ENCODE measurements at places on chromosomes 4 and X. TPM values are rescaled to one million over a fixed set of nuclear protein-coding genes. Genes with fewer than 3 reads are reported as not detected.

SH3D19 gene
- total RNA-seq, result 36.8 TPM

SLC7A11 gene
- total RNA-seq, result 2.6 TPM

DNA sequence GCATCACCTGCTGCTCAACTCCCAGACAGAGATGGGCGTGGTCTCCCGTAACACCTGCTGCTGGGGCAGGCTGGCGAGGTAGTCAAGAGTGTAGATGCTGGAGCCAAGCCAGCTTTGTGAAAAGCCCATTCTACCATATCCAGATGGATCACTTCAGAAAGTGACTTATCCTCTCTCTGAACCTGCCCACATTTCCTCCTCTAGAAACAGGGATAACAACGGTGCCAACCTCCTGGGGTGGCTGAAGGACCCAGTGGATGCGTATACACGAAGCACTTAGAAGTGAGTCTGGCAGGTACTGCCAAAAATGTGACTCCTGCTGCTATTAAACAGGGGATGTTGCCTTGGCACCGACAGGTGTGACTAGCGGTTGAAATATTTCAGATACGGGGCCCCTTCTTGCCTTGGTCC lies 95.8 kb downstream of the SORBS2 start:
- DNase-seq, result peak; percentile 57

- DNase-seq, result no peak
These were observed 953.4 kb downstream of the FAT4 start for GRCh38 chr4:126268106-126268505.

DNA sequence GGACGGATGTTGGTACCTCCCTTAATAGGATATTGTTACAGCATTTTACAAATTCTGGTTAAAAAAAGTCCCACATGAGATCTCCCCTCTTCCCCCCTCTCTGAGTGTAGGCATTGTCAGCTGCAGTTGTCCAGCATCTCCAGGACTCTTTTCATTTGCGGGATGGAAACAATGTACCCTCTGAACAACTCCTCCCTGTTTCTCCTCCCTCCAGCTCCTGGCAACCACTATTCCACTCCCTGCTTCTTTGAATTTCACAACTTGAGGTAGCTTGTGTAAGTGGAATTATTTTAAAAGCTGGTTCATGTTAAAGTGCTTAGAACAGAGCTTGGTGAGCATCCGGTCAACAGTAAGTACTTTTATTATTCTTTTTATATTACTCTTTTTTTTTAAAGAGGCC lies 69.8 kb downstream of the TBL1X start:
- DNase-seq, result no peak

DNA sequence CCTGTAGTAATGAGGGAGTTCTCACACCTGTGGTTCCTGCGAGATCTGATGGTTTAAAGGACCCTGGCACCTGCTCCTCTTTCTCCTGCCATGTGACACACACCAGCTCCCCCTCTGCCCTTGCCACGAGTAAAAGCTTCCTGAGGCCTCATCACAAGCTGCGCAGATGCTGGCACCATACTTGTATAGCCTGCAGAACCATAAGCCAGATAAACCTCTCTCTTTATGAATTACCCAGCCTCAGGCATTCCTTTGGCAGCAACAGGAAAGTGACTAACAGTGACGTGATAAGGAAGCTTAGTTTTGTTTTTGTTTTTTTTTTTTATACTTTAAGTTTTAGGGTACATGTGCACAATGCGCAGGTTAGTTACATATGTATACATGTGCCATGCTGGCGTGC lies 130.9 kb downstream of the AFAP1 start:
- no peak for DNase-seq

DNA sequence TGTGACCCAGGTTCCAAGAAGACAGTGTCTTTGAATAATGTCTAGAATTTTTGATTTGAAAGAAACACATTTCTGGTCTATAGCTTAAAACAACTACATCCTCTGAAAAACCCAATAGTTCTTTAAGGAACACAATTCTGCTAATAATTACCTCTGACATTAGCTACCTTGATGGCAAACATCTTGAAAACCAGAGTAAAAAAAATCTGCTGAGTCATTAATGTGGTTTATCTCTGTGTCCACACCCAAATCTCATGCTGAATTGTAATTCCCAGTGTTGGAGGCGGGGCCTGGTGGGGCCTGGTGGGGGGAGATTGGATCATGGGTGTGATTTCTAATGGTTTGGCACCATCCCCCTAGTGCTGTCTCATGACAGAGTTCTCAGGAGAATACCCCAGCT lies 1233.8 kb downstream of the NLGN4X start:
- no peak for DNase-seq

DNA sequence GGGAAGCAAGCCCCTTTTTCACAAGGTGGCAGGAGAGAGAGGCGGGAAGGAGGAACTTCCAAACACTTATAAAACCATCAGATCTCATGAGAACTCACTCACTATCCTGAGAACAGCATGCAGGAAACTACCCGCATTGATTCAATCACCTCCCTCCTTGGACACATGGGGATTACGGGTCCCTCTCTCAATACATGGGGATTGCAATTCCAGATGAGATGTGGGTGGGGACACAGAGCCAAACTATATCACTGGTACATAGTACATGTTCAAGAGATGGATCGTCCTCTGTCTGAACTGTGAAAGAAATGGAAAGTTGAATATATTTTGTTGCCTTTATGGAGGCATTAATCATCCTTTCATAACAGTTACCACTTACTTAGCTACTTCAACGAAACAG lies 12.8 kb downstream of the EREG start:
- no peak for DNase-seq

GRCh38 chrX:140608111-140608510 lies 101.4 kb upstream of the LINC00632 start:
- DNase-seq, result no peak

Data from kidney (tissue), 22 donors.